ENCODE measurements at places on chromosomes 4 and X.

DNA sequence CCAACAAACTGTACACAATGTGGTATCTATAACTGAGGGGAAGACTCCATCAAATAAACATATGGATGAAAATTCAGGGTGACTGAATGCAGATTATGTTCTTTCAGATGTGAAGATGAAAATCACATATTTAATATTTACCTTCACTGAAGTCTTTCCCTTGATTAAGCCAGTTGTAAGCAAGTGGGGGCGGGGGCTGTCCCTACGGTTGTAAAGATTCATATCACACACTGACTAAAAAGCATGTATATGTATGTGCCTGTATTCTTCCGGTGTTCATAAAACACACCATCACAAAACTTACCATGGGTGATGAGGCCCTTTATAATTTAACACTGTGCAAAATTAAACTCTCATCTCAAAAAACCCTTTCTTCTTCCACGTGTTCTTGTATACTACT, 1.3 kb downstream of the TAB3 start:
- peak; percentile 70 for DNase-seq

- no peak for DNase-seq
These were observed 479 bp downstream of the BRCC3 start for GRCh38 chrX:155071694-155072280.

DNA sequence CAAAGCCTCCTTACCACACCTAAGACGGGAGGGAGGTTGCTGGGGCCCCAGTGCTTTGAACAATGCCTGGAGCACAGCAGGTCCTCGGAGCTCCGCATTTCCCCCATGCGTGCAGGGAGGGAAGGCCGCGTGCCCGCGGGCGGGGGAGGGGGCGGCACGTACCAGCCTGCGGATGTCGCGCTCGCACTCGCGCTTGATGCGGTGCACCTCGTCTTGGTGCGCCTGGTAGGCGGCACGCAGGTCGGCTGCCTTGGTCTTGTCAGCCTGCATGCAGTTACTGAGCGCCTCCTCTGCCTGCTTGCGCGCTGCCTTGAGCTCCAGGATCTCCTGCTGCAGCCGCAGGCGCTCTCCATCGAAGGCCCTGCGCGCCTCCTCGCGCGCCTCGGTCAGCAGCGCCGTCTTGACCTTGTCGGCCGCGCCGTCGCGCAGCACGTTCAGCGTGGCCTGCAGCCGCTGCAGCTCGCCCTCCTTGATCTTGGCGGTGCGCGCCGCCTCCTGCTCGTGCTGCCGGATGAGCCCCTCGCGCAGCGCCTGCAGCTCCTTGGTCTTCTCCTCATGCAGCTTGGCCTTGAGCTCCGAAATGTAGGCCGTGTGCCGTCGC, 87.2 kb upstream of the C4orf50 start:
- DNase-seq = no peak

DNA sequence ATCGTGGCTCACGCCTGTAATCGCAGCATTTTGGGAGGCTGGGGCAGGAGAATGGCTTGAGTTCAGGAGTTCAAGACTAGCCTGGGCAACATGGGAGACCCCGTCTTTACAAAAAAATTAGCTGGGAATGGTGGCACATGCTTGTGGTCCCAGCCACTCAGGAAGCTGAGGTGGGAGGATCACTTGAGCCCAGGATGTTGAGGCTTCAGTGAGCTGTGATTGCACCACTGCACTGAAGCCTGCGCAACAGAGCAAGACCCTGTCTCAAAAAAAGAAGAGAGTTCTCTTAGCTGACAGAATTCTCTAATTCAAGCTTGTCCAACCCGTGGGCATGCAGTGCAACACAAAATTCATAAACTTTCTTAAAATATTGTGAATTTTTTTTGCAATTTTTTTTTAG, 95.6 kb upstream of the CBR4 start:
- DNase-seq = no peak

GRCh38 chr4:60588556-60588955, 611.6 kb upstream of the ADGRL3 start:
- no peak for DNase-seq

- DNase-seq = no peak
These were observed 5.8 kb downstream of the BMP2K start for GRCh38 chr4:78781924-78782323.

DNA sequence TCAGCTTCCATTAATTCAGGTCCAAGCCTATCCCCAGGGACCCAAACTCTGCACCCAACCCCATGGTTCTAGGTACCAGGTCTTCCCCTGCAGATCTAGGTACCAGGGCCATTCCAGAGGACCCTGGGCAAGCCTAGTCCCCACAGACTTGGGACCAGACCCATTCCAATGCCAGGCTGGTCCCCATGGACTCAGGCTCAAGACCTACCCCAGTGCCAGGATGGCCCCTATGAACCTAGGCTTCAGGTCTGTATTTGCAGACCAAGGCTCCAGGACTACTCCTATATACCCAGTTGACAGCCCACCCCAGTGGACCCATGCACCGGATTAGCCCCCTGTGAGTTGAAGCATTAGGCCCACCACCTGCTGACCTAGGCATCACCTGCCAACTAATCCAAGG, 8.9 kb downstream of the MTHFD2L start:
- DNase-seq = no peak

DNA sequence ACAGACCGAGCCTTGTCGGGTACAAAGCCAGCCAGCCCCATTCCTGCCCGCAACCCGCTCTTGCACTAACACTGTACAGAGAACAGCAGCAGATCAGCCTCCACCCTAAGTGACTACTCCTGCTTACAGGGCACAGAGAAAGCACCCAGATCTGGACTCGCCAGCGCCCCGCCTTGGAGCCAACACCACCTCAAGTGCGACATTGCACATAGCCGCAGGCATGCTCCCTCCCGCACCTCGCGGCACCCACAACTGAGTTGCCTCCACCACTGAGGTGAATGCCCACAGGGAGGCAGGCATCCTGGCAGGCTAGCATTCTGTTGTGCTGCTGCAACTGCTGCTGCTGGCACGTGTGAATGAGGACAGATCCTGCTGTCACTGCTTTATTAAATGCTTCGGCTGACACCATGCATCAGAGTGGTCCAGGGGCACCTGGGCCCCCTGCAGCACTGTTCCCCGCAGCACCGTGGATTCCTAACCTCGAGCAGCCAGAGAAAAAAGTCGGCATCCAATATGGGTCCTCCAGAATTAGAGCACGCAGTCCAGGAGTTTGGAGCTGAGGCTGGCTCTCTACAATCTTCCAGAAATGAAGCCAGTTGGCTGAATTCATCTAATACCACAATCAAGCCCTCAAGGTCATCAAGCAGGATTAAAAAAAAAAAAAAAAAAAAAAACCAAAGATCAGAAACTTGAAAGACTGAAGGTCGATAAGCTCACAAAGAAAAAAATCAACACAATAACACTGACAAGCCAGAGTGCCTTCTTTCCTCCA, 352.9 kb downstream of the GASK1B start:
- no peak for DNase-seq

GRCh38 chr4:187715466-187715865, 280.1 kb upstream of the ZFP42 start:
- DNase-seq = no peak

- DNase-seq = peak; percentile 21
These were observed 25.7 kb upstream of the CSF2RA start for GRCh38 chrX:1242891-1243402.

GRCh38 chr4:75009138-75009537, 76.2 kb downstream of the PARM1 start:
- DNase-seq = no peak

DNA sequence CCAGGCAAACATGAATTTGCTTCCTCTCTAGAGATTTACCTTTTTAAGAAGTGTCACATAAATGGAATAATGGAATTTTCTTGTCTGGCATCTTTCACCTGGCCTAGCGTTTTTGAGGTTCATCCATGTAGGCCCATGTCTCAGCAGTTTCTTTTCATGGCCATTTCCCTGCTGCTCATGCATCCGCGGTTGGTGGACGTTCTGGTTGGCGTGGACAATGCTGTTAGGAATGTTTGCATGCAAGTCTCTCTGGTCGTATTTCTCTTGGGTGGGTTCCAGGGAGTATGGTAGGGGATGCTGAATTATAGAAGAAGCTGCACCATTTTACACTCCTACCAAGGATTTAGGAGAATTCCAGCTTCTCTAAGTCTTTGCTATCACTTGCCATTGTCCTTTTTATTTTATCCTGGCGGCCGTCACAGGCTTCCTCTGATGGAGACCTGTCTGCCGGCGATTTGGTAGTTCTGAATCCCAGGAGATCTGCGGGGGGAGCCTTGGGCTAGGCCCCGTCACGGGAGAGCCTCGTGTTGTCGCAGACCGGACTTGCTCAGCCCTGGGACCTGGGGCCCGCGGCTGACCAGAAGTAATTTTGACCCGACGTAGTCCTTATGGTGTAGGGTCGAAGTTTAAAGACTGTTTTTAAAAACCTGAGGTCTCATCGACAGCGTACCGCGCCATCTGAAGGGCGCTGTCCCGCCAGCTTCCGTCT, 56.9 kb upstream of the TADA2B start:
- no peak for DNase-seq

DNA sequence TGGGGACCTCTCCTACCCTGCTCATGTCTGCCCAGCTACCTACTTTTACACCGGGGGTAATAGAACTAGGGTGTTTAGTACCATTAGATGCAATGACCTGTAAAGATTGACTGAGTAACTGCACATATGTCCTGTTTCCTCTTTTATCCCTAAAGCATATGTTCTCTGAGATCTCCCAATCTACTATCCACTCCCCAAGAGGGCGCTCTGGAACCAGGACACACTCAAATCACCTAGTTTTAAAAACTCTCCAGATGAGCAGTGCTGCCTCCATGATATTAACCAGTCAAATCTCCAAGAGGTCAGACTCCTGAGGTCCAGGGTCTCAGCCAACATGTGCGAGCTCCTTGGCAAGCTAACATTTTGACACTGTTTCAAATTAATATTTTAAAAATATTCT, 87.0 kb upstream of the TSPAN5 start:
- DNase-seq = no peak

GRCh38 chr4:100842856-100843255, 325.0 kb upstream of the EMCN start:
- no peak for DNase-seq

DNA sequence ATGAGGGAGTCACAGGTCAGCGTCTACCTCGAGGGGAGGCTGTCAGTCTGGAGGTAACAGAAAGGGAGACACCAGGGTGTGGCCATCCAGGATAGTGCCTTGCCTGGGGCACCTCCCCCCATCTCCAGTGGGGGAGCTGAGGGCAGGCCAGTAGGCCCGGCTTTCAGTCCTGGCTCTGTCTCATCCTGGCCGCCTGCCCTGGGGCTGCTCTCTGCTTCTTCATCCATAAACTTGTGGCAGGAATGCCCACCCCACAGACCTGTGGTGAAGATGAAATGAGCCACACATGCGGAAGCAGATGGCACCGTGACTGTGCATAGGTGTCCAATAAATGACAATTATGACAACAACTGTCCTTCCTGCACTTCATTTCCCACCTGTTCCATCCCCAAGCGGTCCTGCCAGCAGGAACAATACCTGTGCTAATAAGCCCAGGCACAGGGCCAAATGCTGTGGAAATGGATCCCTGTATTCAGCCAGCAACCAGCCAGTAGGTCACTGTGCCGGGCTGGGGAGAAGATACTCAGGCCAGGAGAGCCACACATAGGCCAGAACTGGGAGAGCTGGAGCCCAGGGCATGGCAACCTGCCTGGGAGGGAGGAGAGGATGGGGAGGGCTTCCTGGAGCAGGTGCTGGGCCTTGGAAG, 30.2 kb downstream of the TRO start:
- no peak for DNase-seq

DNA sequence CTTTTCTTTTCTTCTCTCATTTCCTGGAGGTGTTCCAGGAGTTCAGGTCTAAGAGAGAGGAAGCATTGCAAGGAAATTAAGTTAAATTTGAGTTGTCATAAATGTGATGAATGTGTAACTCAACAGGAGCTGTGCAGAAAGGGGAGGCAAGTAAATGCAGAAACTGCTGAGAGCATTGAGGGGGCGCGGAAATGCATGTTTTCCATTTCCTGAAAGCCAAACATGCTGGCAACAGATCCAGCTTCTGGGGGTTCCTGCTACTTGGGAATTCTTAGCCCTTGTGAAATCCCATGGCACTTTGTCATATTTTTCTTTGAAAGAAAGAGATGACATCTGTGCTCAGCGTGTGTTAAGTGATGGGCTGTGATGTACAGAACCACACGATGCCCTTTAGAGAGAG, 33.8 kb upstream of the NAP1L5 start:
- no peak for DNase-seq

DNA sequence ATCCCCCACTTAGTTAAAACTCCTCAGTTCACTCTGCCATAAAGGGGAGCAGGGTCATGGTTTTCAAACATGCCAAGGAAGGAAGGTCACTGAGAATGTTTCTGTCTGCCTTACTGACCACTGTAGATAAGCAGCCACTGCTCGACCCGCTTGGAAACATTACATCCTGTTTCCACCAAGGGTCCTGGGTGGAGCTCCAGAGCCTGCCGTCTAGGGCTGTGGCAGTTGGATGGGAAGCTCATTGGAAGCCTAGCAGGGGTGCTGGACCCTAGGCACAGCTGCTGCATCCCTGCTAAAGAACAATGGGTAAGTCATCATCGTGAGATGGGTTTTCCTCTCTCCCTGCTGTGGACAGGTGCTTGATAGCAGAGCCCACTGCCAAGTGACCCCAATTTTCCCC, 76.0 kb upstream of the SRD5A3 start:
- DNase-seq = no peak

GRCh38 chr4:121199742-121200561, 35.8 kb upstream of the TNIP3 start:
- peak; percentile 6 for DNase-seq

DNA sequence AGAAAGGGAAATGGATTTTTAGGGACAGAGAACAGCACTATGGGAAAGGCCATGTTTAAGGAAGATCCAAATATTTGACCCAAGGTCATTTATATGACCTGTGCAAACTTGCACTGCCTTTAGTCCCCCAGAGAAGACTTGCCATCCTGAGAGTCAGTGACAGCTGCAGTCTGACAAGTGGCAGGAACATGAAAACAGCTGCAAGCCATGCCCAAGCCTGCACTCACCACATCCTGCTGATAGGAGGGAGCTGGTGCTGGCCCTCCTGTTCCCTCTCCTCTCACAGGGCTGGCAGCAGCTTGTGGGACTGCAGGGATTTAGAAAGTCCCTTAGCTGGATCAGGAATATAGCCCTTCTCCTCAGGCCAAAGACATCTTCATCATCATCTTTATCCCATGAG, 187.7 kb downstream of the RAP1GDS1 start:
- DNase-seq = no peak

DNA sequence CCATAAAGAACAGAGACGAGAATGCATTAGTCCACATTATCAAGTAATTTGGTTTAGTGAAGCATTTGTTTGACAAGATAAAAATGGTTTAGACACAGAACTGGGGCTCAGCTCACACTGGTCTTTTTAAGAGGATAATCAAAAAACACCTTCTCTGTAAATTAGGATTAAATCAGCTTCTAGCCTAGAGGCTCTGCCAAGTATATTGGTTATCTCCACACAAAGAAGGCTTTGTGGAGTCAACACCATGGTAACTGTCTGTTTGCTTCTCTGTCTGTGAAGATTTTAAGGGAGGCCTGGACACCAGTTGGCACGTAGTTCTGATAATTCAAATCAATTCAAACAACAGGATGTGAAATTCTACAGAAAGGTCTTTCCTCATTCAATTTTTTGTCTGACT, 687.0 kb downstream of the DMD start:
- no peak for DNase-seq
